ENCODE measurements at places on chromosomes 7 and 10. TPM values are rescaled to one million over a fixed set of nuclear protein-coding genes. Genes with fewer than 3 reads are reported as not detected.

The FGL2 gene
- not detected for total RNA-seq

The GNAT3 gene
- not detected for total RNA-seq

The TMEM270 gene
- 0.72 TPM for total RNA-seq

The LCOR gene
- total RNA-seq = 36.4 TPM

The ITPRIP gene
- 8.5 TPM for total RNA-seq

The MUC3A gene
- total RNA-seq = 1.1 TPM

The EGFR gene
- total RNA-seq = 324 TPM

The TAS2R38 gene
- not detected for total RNA-seq

The AKR1D1 gene
- total RNA-seq = not detected

The COL17A1 gene
- 41.3 TPM for total RNA-seq

The SEPHS1 gene
- total RNA-seq = 63.0 TPM

The PRR15 gene
- total RNA-seq = 64.9 TPM

The CAMK1D gene
- total RNA-seq = 8.8 TPM

The PILRA gene
- 1.5 TPM for total RNA-seq

The ATAD1 gene
- total RNA-seq = 26.3 TPM

The AGR2 gene
- total RNA-seq = 76.1 TPM

The PGAM2 gene
- total RNA-seq = 4.2 TPM

The TFEC gene
- total RNA-seq = not detected

The EPO gene
- 0.30 TPM for total RNA-seq

The C1QL3 gene
- total RNA-seq = not detected

The NUTM2D gene
- total RNA-seq = 1.1 TPM

The CYP2C18 gene
- total RNA-seq = not detected

The CHST15 gene
- 23.8 TPM for total RNA-seq

The INMT gene
- total RNA-seq = not detected

The PIK3AP1 gene
- 1.7 TPM for total RNA-seq

The LDB3 gene
- total RNA-seq = 0.73 TPM

The CYP26C1 gene
- 0.60 TPM for total RNA-seq

The CDK14 gene
- total RNA-seq = 41.6 TPM
